Stimulated activated CD4-positive, alpha-beta T cell treated with anti-CD3 and anti-CD28 coated beads, Interleukin-2, amount 100 ng/mL, for 24 hours (primary cell): ENCODE measurements at places on chromosomes 7 and 10.

DNA sequence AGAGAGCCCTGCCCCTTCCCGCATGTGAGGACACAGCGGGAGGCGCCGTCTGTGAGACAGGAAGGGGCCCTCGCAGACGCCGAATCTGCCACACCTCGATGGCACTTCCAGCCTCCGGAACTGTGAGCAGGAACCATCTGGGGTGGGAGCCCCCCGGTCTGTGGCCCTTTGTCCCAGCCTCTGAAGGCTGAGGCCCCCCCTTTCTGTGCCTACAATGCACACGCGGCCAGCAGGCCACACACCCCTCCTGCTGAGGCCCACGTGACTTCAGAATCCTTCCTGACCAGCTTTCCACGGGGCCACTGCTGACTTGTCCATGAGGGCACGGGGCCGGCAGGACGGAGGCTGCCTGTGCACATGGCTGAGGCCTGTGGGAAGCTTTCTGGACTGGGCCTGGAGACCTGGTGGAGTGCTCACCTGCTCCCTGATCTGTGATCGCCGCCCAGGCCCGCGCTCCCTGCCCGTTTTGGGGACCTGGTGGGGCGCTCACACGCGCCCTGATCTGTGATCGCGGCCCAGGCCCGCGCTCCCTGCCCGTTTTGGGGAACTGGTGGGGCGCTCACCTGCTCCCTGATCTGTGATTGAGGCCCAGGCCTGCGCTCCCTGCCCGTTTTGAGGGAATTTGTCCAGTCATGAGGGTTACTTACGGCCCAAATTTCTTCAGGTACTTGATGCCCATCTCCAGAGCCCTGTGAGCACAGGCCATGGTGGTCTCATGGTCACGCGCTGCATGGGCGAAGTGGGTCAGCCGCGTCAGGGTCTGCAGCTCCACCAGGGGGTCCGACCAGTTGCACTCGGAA lies 34.3 kb downstream of the CFAP46 start:
- no peak for DNase-seq

DNA sequence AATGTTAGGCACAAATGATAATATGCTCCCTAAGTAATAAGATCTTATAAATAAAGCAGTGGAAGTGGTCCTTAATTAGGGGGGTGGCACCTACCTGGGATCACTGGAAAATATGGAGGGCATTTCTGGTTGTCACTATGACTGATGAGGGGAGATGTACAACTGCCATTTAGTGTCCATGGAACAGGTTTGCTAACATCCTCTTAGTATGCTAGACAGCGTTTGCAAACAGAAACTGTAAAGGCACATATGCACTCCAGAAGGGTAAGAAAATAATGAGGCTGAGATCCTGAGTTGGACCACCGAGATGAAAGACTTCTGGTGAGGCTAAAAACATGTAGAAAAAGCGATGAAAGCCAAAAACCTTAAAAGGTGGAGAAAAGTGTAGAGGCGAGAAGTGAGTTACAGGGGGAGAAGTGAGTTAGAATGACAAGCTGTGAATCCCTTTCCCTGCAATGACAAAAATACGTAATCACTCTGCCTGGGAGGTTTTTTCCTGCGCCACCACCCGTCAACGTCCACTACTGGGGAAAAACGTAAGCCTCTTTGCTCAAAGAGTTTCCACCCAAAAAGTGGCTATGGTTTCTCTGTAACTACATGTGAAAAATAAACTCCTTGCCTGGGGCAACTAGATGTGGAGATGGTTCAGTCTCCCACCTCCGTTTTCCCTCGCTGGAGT lies 767 bp downstream of the KRIT1 start:
- DNase-seq: no peak

DNA sequence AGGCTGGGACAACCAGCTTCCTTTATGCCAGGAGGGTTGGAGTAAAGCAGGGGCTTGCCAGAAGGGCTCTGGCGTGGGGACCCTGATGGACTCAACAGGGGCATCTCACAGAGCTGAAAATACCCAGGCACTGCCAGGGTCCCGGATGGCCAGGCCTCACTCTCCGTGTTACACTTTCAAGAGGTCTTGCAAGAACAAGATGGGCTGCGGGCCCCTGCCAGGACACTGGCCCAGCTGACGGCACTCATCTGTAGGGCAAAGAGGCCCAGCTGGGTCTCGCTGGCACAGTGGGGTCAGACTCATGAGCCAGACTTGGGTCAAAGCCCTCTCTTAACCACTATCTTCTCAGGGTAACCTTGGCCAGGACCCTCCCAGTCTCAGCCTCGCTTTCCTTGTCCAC lies 90.9 kb downstream of the FAM53B start:
- no peak for DNase-seq

GRCh38 chr7:141234335-141235105 lies 160.7 kb downstream of the TMEM178B start:
- no peak for DNase-seq

- no peak for DNase-seq
These were observed 25.0 kb downstream of the CLEC2L start for GRCh38 chr7:139548302-139549028.

- no peak for DNase-seq
These were observed 667.6 kb upstream of the ANKRD30A start for GRCh38 chr10:36457751-36458150.

- DNase-seq: no peak
These were observed 75.2 kb upstream of the INHBA start for GRCh38 chr7:41777894-41778596.

GRCh38 chr10:67550838-67551402 lies 145.1 kb downstream of the CTNNA3 start:
- DNase-seq: no peak

DNA sequence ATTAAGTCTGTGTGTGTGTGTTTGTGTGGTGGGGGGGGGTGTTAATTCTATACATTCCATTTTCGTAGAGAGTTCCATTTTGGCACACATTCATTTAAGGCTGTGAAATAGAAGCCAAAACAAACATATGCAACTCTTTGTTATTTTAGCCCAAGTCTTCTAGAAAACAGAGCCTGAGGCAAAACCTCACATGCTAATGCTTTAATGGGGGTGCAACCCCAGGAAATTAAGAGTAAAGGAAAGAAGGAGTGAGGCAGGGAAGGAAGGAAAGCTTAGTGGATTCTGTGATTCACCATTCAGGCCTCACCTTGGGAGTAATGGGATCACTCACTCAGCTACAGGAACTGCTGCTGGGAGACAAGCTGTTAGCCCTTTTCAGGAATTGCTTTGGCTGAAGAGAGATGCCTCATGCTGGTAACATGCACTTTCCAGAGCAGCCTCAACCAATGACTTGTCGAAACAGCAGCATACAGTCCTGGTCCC lies 73.0 kb upstream of the CTTNBP2 start:
- DNase-seq: no peak

GRCh38 chr10:126744571-126744970 lies 74.1 kb upstream of the C10orf90 start:
- DNase-seq: no peak

DNA sequence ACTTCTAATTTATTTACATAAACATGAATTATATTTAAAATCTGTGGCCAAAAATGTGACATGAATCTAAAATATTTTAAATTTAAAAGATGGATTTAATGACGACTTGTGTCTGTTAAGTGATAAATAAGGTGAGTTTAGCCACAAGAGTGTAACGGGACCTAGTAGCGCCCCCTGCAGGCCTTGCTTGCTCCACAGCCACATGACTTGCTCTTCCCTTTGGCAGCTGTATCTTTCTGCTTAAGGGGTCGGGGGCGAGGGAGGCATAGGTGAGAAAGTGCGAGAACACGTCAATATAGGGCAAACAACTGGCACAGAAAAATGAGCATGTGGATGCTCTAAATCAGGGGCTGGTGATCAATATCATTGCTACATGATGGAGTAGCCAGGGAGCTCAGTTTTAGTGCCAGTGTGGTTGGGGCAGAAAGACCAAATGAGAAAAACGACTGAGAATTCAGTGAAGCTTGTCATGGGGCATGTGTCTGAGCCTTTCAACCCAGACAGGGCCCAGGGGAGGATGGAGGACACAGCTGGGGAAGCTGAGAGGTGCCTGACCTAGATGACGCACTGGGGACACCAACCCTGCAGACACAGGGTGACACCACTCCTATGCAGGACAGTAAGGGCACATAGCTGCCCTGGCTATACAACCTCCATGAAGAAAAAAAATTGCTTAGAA lies 49.8 kb downstream of the PAXIP1 start:
- DNase-seq: peak; percentile 79
